Inflammatory macrophage treated with lipopolysaccharide for 4 hours (primary cell): ENCODE measurements at places on chromosomes 16 and 17.
A peak's percentile ranks its signal among the peaks of the same experiment; 100 is the strongest.

- peak; percentile 81 for DNase-seq
These were observed 1.6 kb downstream of the LASP1 start for GRCh38 chr17:38871247-38872015.

GRCh38 chr17:2758870-2759269 lies 9.4 kb upstream of the CCDC92B start:
- no peak for DNase-seq

- no peak for DNase-seq
These were observed 23.2 kb downstream of the SLC39A11 start for GRCh38 chr17:73069164-73069770.

DNA sequence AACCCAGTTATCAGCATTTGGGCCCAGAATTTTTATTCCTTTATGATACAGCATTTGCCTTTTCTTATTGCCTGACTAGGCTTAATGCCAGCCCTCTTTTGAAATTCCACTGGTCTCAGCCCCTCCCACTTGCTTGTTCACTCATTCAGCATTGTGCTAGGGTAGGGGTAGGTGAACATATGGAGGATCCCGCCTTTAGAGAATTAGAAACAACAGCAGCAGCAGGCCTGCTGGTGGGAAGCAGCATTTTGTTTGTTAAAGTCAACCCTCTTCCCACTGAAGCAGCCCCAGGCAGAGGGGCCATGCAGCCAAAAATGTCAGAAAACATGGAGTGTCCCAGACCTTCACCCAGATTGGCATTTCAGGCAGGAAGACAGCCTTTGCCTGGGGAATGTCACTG lies 1355.2 kb downstream of the CDH8 start:
- no peak for DNase-seq

DNA sequence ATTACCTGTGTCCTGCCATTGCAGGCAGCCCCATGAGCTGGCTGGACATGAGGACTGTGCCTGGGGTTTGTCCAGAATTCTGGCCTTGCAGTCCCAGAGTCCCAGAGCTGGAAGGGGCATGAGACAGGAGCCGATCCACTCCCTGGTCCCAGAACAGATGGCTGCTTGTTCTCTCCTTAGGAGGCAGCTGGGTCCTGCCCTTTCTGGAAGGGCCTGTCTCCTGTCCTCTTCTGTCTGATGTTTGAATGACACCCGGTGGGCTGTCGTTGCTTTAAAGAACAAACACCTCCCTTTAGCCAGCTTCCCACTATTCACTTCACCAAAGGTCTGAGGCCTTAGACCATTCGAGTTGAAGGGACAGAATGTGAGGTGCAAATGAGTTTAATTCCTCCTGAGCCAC lies 63.8 kb downstream of the RAP1GAP2 start:
- no peak for DNase-seq
